ENCODE measurements at places on chromosomes 12 and 14.

DNA sequence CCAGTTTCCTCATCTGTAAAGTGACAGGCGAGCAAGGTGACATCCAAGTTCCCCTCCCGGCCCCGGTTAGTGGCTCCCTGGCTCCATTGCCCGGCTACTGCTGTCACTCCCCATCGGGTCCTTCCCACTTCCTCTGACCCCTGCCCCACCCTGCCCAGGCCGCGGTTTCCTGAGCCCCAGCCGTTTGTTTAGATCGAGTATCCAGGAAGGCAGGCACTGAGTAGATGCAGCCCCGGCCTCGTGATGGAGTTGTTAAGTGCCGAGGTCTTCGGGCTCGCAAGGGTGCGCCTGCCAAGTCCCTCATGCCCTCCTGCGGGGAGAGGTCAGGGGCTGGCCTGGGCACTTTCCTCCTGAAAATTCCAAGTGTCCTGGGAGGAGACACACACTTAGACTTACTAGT, 55.4 kb downstream of the TEAD4 start:
- DNase-seq, result no peak

- DNase-seq, result no peak
Measured at GRCh38 chr12:30884799-30885198, 41.7 kb upstream of the TSPAN11 start.

DNA sequence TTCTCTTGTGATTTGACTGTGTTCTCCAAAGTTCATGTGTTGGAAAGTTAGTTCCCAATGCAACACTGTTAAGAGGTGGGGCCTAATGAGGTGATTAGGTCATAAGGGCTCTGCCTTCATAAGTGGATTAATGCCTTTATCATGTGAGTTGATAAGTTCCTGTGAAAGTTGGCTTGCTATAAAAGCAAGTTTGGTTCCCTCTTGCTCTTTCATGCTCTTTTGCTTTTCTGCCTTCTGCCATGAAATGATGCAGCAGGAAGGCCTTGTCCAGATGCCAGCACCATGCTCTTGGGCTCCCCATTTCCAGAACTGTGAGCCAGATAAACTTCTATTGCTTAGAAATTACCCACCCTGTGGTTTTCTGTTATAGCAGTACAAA, 41.9 kb downstream of the SLC16A7 start:
- no peak for DNase-seq

GRCh38 chr14:100740196-100740825, 13.6 kb downstream of the DLK1 start:
- no peak for DNase-seq

GRCh38 chr14:90136904-90137303, 75.1 kb downstream of the KCNK13 start:
- no peak for DNase-seq

GRCh38 chr12:102953221-102953620, 4.3 kb upstream of the ASCL1 start:
- no peak for DNase-seq

DNA sequence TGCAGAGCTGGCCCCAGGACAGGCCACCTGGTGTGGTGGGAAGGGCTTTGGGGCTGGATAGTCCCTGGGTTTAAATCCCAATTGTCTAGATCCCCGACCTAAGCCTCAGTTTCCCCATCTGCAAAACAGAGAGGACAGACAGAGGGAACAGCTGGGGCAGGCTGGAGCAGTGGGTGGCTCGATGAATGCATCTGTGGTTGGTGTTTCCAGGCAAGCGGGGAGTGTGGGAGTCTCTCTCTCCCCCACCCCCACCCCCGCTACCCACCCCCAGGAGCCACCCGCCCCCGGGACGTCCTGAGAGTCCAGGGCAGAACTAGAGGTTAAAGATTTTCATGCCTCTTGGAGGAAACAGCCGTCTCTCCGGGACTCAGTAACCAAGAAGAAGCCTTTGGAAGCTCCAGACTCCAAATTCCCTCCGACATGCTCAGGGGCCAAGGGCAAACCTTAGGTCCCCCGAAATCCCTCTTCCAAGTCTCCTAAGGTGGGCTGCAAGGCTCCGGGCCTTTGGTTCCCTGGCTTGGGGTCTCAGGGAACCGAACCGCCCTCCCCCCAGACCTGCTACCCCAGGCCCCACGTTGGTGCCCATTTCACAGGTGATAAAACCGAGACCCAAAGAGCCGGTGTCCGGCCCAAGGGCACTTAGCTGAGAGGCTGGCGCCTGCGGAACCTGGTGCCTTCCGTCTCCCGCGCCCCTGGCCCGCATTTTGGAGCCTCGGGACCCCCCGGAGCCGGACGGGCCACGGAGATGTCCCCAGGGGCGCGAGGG, 474 bp downstream of the TRPV4 start:
- no peak for DNase-seq

DNA sequence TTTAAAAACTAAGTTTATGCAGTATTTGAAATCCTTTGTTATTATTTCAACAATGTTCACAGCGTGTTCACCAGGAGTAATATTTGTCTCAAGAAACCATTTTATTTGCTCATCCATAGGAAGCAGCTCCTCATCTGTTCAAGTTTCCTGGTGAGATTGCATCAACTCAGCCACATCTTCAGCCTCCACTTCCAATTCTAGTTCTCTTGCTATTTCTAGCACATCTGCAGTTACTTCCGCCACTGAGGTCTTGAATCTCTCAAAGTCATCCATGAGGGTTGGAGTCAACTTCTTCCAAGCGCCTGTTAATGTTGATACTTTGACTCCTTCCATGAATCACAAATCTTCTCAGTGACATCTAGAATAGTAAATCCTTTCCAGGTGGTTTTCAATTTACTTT, 18.0 kb downstream of the CLEC9A start:
- DNase-seq, result no peak

Data from CD4-positive, alpha-beta T cell treated with Interleukin-21 for 1 hour (primary cell).